Activated effector memory CD4-positive, alpha-beta T cell treated with anti-CD3 and anti-CD28 coated beads, Interleukin-2, amount 50 U/mL, for 16 hours (primary cell): ENCODE measurements at places on chromosomes 2 and 18.

DNA sequence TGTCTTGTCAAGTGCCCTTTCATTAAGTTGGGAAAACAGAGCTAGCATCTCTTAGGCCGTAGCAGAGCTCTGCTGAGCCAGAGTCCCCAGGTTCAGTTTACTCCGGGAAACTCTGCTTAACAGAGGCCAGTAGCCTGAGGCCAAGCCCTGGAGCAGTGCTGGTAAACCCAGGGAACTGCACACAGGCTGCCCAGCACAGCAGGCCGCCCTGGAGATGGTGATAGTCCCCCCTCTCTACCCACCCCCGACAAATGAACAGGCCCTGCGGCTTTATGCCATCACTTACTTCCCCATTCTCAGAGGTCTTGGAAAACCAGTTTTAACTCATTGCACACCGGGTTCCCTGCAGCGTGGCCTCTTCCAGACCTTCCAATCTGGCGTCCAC is 3.5 kb downstream of the CNNM4 start:
- DNase-seq = no peak

GRCh38 chr2:202841090-202841867 is 30.3 kb downstream of the ICA1L start:
- DNase-seq = no peak

DNA sequence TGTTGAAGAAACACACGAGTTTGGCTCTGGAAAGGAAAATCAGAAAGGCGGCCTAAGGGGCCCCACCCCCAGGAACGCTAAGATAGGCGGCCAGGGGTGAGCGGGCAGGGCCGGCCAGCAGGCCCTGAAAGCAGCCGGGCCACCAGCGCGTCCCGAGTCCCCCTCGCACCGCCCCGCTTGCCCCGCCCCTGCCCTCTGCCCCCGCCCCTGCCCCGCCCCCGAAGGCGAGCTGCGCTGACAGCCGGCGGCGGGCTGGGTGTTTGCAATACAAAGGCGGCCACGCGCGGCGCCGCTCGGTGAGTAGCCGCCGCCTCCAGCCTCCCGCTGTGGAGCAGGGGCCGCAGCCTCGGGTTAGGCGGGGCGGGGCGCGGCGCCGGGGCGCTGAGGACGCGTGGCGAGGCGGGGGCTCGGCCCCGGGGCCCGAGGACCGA is at the start of gene LPIN1:
Gene LPIN1 (plus strand): TSS at position 257 of the 431 bp plus-strand sequence. CDS start 18,910 bp downstream, outside the sequence.
- peak; percentile 95 for DNase-seq

GRCh38 chr2:51335087-51336058 is 303.4 kb upstream of the NRXN1 start:
- DNase-seq = no peak

GRCh38 chr2:20617081-20617575 is 33.8 kb downstream of the HS1BP3 start:
- DNase-seq = peak; percentile 51

DNA sequence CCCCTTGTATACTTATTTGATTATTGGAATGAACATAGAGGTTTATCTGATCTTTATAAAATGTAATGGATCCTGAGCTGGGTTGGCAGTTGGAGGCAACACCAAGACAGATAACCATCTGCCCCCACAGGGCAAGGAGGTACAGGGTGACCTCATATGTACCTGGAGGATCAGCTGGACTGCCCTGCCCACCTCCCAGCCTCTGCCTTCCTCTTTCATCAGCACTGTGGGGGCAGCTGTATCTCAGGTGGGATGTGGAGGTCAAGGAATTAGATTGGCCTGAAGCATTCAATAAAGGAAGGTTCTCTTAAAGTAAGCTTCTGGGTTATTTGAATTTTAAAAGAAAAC is 92.6 kb downstream of the LYPD6 start:
- no peak for DNase-seq

- DNase-seq = no peak
These were observed 107.0 kb downstream of the RNF144A start for GRCh38 chr2:7024261-7024660.

DNA sequence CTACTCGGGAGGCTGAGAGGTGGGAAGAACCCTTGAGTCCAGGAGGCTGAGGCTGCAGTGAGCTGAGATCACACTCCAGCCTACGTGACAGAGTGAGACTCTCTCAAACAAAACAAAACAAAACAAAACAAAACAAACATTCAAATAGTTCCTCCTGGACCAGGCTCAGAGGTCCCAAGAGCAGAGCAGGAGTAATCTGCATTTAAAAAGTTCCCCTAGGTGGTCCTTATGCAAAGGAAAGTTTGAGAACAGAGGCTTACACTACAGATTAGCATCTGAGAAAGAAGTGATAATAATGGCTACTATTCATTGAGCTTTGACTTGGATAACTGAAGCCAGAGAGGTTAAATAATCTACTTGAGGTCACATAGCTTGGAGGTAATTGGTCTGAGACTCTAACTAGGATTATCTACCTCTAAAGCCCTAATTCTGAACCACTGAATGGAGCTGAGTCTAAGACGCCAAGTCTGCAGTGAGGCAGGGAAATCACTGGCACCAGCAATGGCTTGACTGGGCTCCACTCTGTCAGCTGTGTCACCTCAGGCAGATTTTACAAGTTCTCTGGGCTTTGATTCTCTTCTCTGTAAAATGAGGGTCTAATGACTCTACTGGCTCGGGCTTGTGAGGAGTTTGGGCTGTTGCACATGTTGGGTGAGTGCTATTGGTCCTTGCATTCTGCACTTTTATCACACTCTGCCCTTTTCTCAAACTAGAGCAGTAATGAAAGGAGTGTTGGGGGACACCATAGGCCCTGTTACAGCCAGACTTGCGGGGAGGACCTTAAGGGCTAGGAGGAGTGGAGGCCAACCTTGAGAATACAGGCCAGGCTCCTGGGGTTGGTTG is 29.2 kb upstream of the DLX2 start:
- no peak for DNase-seq

- no peak for DNase-seq
These were observed 194.4 kb downstream of the RNF144A start for GRCh38 chr2:7111626-7112025.

GRCh38 chr2:134173338-134174016 is 80.4 kb upstream of the MGAT5 start:
- DNase-seq = no peak

- no peak for DNase-seq
These were observed 29.5 kb upstream of the ATRAID start for GRCh38 chr2:27182346-27182745.

DNA sequence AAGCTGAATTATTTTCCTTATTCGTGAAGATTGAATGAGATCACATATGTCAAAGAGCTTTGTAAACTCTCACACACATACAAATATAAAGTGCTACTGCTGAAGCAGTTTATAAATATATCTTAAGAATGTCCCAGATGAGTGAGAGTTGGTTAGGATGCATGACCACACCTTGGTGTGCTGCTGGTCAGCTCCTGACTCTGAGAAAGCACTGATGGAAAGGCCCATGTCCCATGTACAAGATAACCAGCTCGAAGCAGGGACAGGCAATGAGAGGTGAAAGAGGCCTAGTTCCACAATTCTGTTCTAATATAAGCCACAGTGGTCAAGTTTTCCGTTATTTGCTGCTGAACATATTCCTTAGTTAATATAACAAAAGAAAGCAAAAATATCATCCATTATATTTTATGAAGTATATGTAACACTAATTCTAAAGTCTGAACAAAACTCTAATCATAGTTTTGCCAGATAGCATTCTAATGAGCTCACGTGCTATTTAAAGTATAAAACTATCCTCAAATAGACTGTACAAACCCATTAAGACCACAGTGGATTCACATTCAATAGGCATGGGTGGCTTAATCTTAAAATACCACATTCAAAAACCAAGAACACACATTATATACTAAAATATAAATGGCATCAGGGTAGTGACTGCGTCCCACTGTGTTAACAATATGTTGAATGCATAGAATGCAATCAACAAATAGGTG is 49.1 kb downstream of the CHMP3 start:
- DNase-seq = no peak
